Heart right ventricle (tissue), 16 donors: ENCODE measurements at places on chromosomes 6 and 20.

DNA sequence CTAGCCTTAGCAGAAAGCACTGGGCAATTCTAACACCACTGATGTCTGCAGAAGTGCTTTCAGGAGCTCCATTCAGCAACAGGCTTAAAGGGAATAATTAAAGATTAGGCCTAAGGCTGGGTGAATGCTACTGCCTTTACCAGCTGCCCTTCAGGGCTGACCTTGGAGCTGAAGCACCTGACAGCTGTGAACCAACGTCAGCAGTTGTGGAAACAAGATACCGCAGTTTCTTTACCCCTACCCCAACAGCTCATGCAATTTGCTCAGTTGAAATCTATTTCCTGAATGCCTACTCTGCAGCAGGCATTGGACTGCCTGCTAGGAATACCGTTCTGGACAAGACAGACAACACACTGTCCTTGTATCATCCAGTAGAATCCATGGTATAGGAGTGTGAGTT, 51.5 kb upstream of the ADTRP start:
- no peak overlapping the region for H3K27ac ChIP-seq
- H3K4me3 ChIP-seq, result no peak overlapping the region
- no peaks in the 10 kb centered on the region for H3K36me3 ChIP-seq
- no peak for DNase-seq
- no peaks in the 10 kb centered on the region for H3K27me3 ChIP-seq
- H3K4me1 ChIP-seq, result peaks cover 10% of the 10 kb centered on the region

- H3K27me3 ChIP-seq, result peaks cover 14% of the 10 kb centered on the region
- H3K36me3 ChIP-seq, result no peaks in the 10 kb centered on the region
- H3K4me3 ChIP-seq, result no peak overlapping the region
- DNase-seq, result no peak
- no peak overlapping the region for H3K27ac ChIP-seq
- H3K4me1 ChIP-seq, result no peaks in the 10 kb centered on the region
Observed at GRCh38 chr6:87054143-87054833, 40.6 kb downstream of the CGA start.

DNA sequence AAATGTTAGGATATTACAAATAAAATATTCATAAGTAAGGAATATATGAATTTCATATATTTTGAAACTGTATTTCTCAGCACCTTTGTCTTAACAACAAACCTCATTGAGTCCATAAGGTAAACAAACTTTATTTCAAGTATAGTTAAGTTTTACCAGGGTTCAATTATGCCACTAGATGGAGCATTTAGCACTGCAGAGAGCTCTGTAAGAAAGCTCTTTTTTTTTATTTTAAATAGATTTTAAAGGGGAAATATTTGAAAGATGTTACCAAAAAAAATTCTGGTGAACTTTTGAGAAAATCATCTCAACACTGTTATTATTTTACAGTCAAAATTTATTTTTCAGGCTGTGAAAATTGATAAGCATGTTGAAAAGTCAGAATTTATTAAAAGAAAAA, 955.2 kb upstream of the EYS start:
- H3K4me3 ChIP-seq, result no peak overlapping the region
- H3K4me1 ChIP-seq, result no peaks in the 10 kb centered on the region
- no peaks in the 10 kb centered on the region for H3K36me3 ChIP-seq
- H3K27me3 ChIP-seq, result no peaks in the 10 kb centered on the region
- no peak overlapping the region for H3K27ac ChIP-seq
- DNase-seq, result no peak

GRCh38 chr6:16208989-16209388, 29.4 kb upstream of the GMPR start:
- no peaks in the 10 kb centered on the region for H3K27me3 ChIP-seq
- no peaks in the 10 kb centered on the region for H3K36me3 ChIP-seq
- DNase-seq, result no peak
- H3K4me1 ChIP-seq, result no peaks in the 10 kb centered on the region
- H3K27ac ChIP-seq, result no peak overlapping the region

- H3K27me3 ChIP-seq, result no peaks in the 10 kb centered on the region
- H3K4me1 ChIP-seq, result no peaks in the 10 kb centered on the region
- no peaks in the 10 kb centered on the region for H3K36me3 ChIP-seq
- no peak overlapping the region for H3K27ac ChIP-seq
Observed at GRCh38 chr20:5020760-5021159, 19.4 kb upstream of the SLC23A2 start.

GRCh38 chr6:143934867-143935266, 70.6 kb downstream of the ZC2HC1B start:
- no peaks in the 10 kb centered on the region for H3K36me3 ChIP-seq
- no peaks in the 10 kb centered on the region for H3K4me1 ChIP-seq
- no peaks in the 10 kb centered on the region for H3K27me3 ChIP-seq
- no peak overlapping the region for H3K27ac ChIP-seq
- DNase-seq, result no peak

- H3K36me3 ChIP-seq, result no peaks in the 10 kb centered on the region
- H3K4me3 ChIP-seq, result no peak overlapping the region
- H3K27me3 ChIP-seq, result no peaks in the 10 kb centered on the region
- DNase-seq, result no peak
Observed at GRCh38 chr6:104402572-104402971, 457.1 kb downstream of the HACE1 start.

GRCh38 chr6:5984150-5985089, 22.3 kb downstream of the NRN1 start:
- peaks cover 5% of the 10 kb centered on the region for H3K27me3 ChIP-seq
- H3K4me1 ChIP-seq, result no peaks in the 10 kb centered on the region
- no peak overlapping the region for H3K4me3 ChIP-seq

DNA sequence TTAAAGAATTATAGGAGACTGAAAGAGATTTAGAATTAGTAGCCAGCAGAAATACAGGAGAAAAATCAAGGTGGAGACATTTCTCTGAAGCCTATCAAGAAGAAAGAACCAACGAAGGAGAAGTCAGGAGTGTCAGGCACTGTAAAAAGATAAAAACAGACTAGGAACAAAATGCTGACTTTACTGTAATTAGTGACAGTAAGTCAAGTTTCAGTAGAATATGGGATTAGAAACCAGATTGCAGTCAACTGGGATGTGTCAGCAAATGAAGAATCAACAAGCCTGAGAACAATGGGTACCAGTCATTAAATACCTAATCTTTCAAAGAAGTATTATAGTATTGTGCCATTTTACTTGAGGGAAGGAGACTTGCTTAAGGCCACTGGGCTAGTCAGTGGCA, 21.6 kb downstream of the CALHM6 start:
- no peak overlapping the region for H3K27ac ChIP-seq
- H3K4me3 ChIP-seq, result no peak overlapping the region
- no peaks in the 10 kb centered on the region for H3K36me3 ChIP-seq
- H3K27me3 ChIP-seq, result no peaks in the 10 kb centered on the region

- H3K4me1 ChIP-seq, result peaks cover 12% of the 10 kb centered on the region
- peaks cover 15% of the 10 kb centered on the region for H3K27me3 ChIP-seq
- no peak for DNase-seq
- H3K4me3 ChIP-seq, result no peak overlapping the region
Observed at GRCh38 chr6:169917153-169917552, 165.7 kb downstream of the ERMARD start.

GRCh38 chr6:117540670-117541069, 58.2 kb downstream of the DCBLD1 start:
- peaks cover 12% of the 10 kb centered on the region for H3K36me3 ChIP-seq
- H3K27me3 ChIP-seq, result no peaks in the 10 kb centered on the region
- peaks cover 3% of the 10 kb centered on the region for H3K4me1 ChIP-seq
- no peak overlapping the region for H3K4me3 ChIP-seq
- no peak overlapping the region for H3K27ac ChIP-seq

DNA sequence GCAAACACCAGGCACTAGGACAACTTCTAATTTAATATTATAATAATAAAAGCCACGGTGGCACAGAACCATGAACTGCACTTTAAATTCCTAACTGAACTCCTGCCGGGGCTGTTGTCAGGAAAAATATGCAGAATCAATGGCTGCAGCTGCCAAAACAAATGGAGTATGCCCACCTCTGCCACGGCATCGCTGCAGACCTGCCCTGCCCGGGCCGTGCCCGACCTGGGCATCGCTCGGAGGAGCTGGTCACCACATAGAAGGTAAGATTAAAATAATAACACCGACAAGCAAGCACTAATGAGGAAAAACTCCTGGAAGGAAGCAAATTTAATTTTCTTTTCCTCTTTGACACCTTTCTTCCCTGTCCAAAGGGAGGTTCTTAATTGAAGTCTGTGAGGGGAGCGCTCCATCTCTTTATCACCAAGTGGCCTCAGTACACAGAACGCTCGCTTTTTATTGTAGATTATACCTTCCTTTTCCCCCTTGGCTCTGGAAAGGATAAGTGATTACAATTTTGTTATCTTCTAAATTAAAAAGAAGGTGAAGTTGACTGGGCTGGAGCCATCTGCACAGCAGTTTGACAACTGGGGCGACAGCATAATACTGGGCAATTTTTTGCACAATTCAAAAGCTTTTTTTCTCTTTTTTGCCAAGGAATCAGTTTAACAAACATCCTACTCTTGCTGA, 351.3 kb downstream of the ZFAND3 start:
- no peaks in the 10 kb centered on the region for H3K4me1 ChIP-seq
- no peak overlapping the region for H3K27ac ChIP-seq
- H3K4me3 ChIP-seq, result no peak overlapping the region
- H3K36me3 ChIP-seq, result no peaks in the 10 kb centered on the region
- H3K27me3 ChIP-seq, result no peaks in the 10 kb centered on the region

- H3K27me3 ChIP-seq, result no peaks in the 10 kb centered on the region
- H3K4me1 ChIP-seq, result peaks cover 38% of the 10 kb centered on the region
- no peak overlapping the region for H3K4me3 ChIP-seq
- no peak for DNase-seq
- H3K27ac ChIP-seq, result peak overlapping the region; percentile 60
- no peaks in the 10 kb centered on the region for H3K36me3 ChIP-seq
Observed at GRCh38 chr20:49993301-49993751, 10.5 kb downstream of the SNAI1 start.

DNA sequence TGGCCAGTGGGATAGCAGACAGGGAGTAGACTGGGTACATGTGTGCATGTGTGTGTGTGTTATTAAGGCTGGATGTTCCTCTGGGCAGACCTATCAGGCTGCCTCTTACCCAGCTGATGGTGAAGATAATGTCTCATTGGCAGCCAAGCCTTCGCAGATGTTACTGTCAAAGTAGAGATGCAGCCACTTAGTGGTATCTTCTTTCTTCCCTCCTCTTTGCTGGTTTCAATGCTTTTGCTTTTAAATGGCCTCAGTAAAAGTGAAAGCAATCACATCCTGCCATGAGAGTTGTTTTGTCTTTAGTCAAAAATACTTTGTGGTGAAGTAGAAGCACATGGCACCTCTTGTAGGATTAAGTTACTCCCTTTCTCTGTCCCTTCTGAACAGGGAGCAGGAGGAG, 57.5 kb downstream of the SNRNP48 start:
- H3K27ac ChIP-seq, result no peak overlapping the region
- H3K4me3 ChIP-seq, result no peak overlapping the region
- no peak for DNase-seq
- H3K4me1 ChIP-seq, result peaks cover 3% of the 10 kb centered on the region

GRCh38 chr20:33281550-33282146, 1.4 kb upstream of the BPIFB1 start:
- no peak overlapping the region for H3K27ac ChIP-seq
- peaks cover 54% of the 10 kb centered on the region for H3K27me3 ChIP-seq
- H3K36me3 ChIP-seq, result no peaks in the 10 kb centered on the region
- no peaks in the 10 kb centered on the region for H3K4me1 ChIP-seq
- no peak overlapping the region for H3K4me3 ChIP-seq

DNA sequence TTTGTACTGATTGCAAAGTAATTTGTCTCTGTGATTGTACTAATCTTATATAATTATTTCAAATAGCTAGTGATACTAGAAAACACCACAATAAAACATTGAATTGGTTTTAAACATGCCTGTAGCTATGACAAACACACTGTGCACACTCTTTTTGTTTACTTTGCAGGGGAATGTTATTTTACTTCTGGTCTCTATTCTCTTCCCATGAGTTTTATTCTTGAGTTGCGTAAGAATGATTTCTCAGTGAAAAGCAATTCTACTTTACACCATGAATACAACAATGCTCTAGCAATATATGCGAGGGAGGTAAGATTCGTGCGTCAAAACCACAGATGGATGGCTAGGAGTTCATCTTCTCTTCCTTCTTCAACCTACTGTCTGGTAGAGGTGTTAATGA, 68.4 kb upstream of the PHACTR1 start:
- no peak overlapping the region for H3K27ac ChIP-seq
- H3K4me1 ChIP-seq, result no peaks in the 10 kb centered on the region
- no peaks in the 10 kb centered on the region for H3K36me3 ChIP-seq
- no peaks in the 10 kb centered on the region for H3K27me3 ChIP-seq

GRCh38 chr6:73180076-73180738, 45.1 kb downstream of the KHDC1L start:
- no peaks in the 10 kb centered on the region for H3K4me1 ChIP-seq
- no peaks in the 10 kb centered on the region for H3K27me3 ChIP-seq
- H3K4me3 ChIP-seq, result no peak overlapping the region
- H3K27ac ChIP-seq, result no peak overlapping the region

- H3K4me1 ChIP-seq, result no peaks in the 10 kb centered on the region
- no peak overlapping the region for H3K4me3 ChIP-seq
- no peak for DNase-seq
- H3K27me3 ChIP-seq, result no peaks in the 10 kb centered on the region
- H3K27ac ChIP-seq, result no peak overlapping the region
Observed at GRCh38 chr6:109166673-109167072, 71.4 kb downstream of the CEP57L1 start.

DNA sequence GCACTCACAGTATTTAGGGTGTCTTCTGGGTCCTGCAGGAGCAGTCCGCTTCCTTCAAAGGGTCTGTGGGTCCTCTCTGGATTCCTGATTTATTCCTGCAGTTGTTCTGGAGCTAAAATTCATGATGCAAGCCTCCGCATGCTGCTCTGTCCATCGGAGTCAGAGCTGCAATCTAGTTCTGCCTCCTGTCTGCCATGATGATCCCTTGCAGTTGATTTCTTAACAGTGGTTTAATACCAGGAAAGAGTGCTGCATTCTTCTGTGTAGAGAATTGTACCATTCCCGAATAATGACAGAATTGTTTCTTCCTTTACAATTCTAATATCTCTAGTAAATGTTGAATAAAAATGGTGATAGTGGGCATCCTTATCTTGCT, 72.0 kb upstream of the B3GAT2 start:
- DNase-seq, result no peak
- H3K4me3 ChIP-seq, result no peak overlapping the region
- no peaks in the 10 kb centered on the region for H3K27me3 ChIP-seq
- no peaks in the 10 kb centered on the region for H3K4me1 ChIP-seq

DNA sequence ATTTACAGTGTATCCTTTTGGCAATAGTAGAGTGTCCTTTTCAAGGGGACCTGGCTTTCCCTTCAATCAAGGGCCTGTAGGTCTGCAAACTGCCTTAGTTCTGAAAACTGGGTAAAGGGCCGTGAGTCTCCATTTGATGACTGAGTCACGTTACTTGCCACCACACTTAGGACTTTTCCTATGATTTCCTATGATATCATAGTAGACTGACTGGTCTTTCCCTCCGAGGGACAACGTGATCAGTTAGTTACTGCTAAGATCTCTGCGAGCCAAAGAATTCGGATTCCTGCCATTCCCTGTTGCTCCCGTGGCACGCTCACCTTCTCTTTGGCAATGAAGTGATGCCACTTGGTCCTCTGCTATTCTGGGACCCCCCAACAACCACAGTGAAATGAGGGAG, 8.4 kb downstream of the ZNF831 start:
- H3K27me3 ChIP-seq, result peaks cover 6% of the 10 kb centered on the region
- H3K4me3 ChIP-seq, result no peak overlapping the region
- H3K36me3 ChIP-seq, result no peaks in the 10 kb centered on the region
- DNase-seq, result no peak
- H3K27ac ChIP-seq, result no peak overlapping the region
- H3K4me1 ChIP-seq, result peaks cover 23% of the 10 kb centered on the region

- H3K27me3 ChIP-seq, result peaks cover 13% of the 10 kb centered on the region
- no peaks in the 10 kb centered on the region for H3K4me1 ChIP-seq
- H3K4me3 ChIP-seq, result peak overlapping the region; percentile 12
Observed at GRCh38 chr6:31053873-31054272, 43.6 kb downstream of the MUC22 start.
